Stimulated activated CD8-positive, alpha-beta memory T cell treated with anti-CD3 and anti-CD28 coated beads, Interleukin-7, amount 100 ng/mL, for 24 hours (primary cell): ENCODE measurements at places on chromosomes 1 and 21.

GRCh38 chr21:18164483-18164882 lies 80.2 kb upstream of the CHODL start:
- DNase-seq: no peak

GRCh38 chr21:16211339-16212303 lies 481.8 kb downstream of the USP25 start:
- no peak for DNase-seq

DNA sequence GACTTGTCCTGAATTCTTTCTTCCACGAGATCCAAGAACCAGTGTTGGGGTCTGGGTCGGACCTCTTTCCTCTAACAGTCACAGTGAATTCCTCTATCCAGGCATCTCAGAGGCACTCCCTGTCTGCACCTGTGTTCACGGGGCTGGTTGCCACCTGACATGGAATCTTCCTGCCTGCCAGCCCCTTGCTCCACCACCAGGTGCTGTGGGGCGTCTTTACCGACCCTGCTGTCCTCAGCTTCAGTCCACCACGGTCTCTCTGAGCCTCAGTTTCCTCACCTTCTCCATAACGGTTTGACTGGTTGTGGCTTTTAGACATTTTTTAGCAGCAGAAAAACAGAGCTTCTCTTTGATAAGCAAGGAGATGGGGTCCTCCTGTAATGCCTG lies 62.7 kb downstream of the SDC3 start:
- no peak for DNase-seq

- DNase-seq: no peak
Observed at GRCh38 chr21:45409466-45410150, 4.6 kb downstream of the COL18A1 start.

DNA sequence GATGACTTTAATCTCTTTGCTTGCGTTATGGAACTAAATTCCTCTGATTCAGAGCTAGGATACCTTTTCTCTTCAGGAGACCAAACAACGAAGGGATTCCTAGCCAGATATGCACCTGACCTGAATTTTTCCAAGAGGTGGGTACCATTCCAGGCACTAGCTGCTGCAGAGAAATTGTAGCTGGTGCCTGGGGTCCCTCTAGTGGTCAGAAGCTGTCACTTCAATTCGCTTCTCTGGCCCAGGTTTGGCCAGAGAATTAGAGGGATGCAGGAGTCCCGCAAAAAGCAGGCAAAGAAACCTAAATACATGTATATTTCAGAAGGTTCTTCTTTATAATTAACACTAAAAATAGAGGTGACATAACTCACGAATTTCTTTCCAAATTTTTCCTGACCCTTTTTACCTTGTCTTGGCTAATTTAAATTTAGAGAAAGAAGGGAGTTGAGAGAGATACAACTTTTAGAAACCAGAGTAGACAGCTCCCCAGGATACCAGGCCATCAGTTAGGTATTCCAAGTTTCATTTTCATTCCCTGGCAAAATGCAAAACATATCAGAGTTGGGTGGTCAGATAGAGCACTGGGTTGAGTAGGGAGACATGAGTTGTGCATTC lies 9.6 kb downstream of the ACKR1 start:
- DNase-seq: peak; percentile 12

GRCh38 chr1:70892930-70893329 lies 154.7 kb downstream of the PTGER3 start:
- no peak for DNase-seq
